Left lobe of liver (tissue), 2 donors: ENCODE measurements at places on chromosomes 5 and 9. TPM values are rescaled to one million over a fixed set of nuclear protein-coding genes. Genes with fewer than 3 reads are reported as not detected.

Gene SCGB3A2
- not detected for total RNA-seq

Gene TSSK1B
- not detected for total RNA-seq

Gene DDX4
- total RNA-seq = not detected

Gene GOLM1
- 5.7 TPM for total RNA-seq

Gene C8G
- 411 TPM for total RNA-seq

Gene SLC6A7
- not detected for total RNA-seq

Gene FGD3
- 2.3 TPM for total RNA-seq

Gene SHC3
- total RNA-seq = 0.10 TPM

Gene PDCD1LG2
- total RNA-seq = 0.73 TPM

Gene GPR150
- 0.23 TPM for total RNA-seq

Gene GCNT4
- 0.25 TPM for total RNA-seq

Gene MUSK
- total RNA-seq = not detected

Gene CHSY3
- 0.83 TPM for total RNA-seq

Gene DIRAS2
- 0.20 TPM for total RNA-seq

Gene THBS4
- total RNA-seq = 0.23 TPM

Gene CDC14B
- total RNA-seq = 29.0 TPM

DNA sequence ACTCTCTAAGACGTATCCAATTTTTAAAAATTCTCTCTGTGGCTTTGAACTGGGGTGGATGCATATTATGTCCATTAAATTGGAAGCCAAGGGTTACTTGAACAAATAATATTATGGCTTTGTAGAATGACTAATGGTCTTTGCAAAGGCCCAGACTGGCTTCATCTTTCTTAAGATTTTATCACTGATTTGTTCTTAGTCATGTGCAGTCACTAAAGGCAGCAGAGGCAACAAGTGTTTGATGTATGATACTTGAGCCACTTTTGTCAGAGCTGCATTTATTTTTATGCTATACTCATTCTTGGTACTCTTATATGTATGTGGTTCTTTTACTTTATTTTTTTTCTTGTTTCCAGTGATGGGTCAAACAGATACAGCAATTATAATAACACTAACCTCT is 152.2 kb downstream of the NR2F1-AS1 start:
- DNase-seq = no peak

GRCh38 chr5:31459594-31459993 is 72.3 kb downstream of the DROSHA start:
- DNase-seq = no peak

DNA sequence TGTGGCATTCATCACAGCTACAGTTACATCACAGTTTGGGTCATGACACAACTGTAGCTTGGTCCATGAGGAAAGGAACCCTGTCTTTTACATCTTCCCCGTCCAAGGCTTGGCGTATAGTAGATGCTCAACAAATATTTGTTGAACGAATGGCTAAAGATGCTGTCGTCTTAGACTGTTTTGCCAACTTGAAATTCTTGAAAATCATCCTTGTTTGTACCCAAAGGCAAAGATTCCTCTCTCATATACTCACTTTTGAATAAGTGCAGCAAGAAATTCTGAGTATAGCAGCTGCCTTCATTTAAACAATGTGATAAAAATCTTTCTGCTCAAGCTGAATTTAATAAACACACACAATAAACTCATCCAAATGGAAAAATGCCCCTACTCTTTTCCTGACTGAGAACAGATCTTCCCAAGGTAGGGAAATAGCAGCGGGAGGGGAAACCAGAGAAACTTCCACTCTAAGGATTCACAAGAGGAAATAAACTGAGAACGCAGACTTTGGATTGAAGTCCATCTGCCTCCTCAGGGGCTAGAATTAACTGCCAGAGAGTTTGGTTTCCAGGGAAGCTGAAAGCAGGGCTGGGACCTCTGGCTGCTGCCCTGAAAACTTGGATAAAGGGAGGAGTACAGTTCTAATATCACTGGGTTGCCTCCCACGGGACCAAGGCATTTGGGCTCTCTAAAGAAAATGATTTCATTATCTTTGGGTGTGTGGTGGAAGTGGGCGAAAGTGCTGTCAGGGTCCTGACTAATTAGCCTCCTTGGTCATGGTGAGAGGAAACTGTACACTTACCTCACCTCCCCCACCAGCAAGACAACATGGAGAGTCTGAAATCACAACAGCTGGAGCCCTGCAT is 99.1 kb downstream of the DPYSL3 start:
- DNase-seq = no peak

DNA sequence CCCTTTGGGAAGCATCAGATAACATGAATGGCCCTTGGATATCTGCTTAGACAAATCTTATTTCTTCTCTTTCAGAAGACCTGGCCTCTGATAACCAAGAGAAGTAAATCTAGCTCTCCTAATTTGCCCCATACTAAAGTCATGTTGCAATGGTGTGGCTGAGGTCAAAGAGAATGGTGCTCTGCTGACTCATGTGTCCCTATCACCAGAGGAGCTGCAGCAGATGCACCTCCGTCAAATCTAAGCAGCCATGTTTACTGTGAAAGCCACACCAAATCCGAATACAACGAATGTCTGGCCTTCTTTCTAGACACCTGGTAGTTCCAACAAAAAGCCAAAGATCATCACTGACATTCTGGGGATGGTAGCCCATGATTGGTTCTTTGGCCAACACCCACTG is 23.2 kb downstream of the RETREG1 start:
- DNase-seq = no peak

GRCh38 chr9:97425973-97426336 is 14.1 kb downstream of the TDRD7 start:
- DNase-seq = no peak

DNA sequence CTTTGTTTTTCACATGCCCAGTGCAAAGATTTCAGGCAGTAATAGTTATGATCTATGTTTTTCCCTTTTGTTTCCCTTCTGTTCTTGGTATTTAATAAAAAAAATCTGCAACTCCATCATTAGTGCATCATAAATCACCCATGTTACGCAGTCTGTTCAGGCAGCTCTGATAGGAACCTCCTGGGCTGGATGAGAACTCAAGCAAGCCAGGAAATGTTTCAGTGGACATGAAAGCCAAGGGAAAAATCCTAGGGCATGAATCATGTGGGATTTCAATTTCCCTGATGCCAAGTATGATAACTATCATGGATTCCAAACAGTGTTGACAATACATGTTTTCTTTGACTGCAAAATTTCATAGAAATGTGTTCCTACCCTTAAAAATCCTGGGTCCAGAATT is 119.7 kb upstream of the TARS1 start:
- no peak for DNase-seq

DNA sequence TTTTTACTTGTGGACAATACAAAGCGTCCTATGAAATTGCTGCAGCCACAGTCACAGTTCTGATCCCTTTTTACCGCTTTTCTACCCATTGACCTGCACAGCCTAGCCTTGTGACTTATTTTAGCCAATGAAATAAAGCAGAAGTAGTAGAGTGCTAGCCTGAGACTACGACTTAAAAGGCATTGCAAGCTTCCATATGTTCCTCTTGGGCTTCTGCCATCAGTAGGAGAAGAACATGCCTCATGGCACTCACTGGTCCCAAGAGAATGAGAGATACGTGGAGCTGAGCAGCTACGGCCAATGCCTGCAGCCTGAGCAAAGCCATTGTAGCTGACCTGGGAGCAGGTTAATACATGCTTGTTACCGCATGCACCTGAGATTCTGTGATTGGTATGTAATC is 416.6 kb upstream of the CLINT1 start:
- DNase-seq = no peak

- DNase-seq = no peak
Observed at GRCh38 chr5:40672425-40672824, 7.3 kb upstream of the PTGER4 start.

DNA sequence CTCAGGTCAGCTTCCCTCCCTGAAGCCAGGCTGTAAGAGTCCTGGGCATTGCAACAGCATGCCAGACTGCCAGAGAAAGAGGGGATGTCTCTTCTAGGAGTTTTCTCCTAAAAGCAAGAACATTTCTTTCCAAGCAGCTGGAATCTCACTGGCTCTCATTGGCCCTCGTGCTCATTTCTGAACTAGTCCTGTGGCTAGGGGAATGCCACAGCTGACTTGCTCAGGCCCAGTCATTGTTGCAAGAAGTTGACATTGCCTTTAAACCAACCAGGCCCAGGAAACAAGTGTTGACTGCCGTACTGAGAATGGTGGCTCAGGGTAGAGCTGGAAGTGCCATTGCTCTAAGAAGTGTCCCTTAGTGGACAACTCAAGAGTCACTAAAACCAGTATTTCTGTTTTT is 15.0 kb upstream of the CEP120 start:
- no peak for DNase-seq

GRCh38 chr9:111258209-111258874 is 71.7 kb downstream of the OR2K2 start:
- DNase-seq = no peak

- DNase-seq = no peak
Observed at GRCh38 chr5:28234356-28234968, 1196.1 kb upstream of the CDH9 start.

DNA sequence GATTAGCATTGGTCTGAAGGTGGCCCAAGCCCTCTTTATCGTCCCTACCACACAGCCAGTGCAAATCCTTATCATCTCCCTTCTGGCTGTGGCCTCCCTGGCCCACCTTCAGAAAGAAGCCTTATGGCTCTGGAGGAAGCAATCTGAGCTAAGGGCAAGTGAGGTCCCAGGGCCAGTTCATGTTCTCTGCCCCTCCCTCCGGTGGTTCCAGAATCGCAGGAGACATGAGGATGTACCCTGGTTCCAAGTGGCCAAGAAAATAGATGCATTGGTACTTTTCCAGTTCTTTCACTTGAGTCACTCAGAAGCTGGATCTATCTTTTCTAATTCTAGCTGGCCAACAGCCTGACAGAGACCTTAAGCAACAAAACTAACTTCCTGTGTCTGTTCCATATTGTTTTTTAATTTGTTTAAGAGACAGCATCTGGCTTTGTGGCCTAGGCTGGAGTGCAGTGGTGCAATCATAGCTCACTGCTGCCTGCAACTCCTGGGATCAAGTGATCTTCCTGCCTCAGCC is 60.7 kb downstream of the LHFPL2 start:
- DNase-seq = no peak

- DNase-seq = no peak
Observed at GRCh38 chr5:74156728-74157383, 483.7 kb downstream of the ENC1 start.

GRCh38 chr9:106697750-106698502 is 165.0 kb upstream of the ZNF462 start:
- peak; percentile 43 for DNase-seq

DNA sequence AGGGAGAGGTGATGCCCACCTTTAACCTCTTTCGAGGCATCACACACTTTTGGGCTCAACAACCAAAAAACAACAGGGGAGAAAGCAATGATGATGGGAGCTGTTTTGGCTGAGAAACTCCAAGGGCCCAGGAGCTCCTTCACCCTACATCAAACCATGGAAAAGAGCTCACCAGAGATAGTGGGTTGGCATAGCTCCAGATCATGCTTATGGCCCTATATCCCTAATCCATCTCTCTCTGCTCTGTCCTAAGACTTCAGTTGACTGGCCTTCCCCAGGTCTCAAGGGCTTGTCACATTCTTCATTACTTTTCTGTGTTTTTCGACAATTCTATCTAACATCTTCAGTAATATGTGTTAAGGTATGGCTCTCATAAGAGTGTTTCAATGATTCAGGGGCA is 5.7 kb upstream of the CTSL start:
- DNase-seq = no peak

- DNase-seq = no peak
Observed at GRCh38 chr9:9598723-9599122, 1014.1 kb downstream of the PTPRD start.

DNA sequence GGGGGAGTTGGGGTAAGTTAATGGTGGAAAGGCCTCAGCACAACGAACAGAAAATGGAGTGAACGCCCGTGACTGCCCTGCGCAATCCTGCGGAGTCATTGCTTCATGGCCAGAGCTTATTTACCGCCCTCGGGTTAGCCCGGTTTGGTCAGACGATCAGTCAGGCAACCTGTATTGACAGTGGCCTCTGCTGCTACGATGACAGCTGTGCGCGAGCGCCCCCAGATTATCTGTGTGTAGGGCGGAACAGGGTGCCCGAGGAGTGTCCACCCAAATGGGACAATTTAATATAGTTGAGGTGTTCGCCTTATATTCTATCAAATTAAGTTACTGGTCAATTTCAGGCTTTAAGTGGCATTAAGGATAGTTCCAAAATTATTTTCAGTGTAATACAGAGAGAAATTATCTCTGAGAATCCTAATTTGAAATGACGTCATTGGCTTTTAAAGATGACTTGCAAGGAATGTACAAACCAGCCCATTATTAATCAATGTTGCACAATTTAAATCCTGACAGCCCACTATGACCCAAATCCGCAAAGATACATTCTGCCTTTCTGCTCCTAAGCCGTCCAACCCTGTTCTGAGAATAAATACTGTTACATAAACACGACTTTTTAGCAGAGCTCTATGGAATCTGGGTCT is 879 bp upstream of the UBQLN1 start:
- DNase-seq = peak; percentile 84

DNA sequence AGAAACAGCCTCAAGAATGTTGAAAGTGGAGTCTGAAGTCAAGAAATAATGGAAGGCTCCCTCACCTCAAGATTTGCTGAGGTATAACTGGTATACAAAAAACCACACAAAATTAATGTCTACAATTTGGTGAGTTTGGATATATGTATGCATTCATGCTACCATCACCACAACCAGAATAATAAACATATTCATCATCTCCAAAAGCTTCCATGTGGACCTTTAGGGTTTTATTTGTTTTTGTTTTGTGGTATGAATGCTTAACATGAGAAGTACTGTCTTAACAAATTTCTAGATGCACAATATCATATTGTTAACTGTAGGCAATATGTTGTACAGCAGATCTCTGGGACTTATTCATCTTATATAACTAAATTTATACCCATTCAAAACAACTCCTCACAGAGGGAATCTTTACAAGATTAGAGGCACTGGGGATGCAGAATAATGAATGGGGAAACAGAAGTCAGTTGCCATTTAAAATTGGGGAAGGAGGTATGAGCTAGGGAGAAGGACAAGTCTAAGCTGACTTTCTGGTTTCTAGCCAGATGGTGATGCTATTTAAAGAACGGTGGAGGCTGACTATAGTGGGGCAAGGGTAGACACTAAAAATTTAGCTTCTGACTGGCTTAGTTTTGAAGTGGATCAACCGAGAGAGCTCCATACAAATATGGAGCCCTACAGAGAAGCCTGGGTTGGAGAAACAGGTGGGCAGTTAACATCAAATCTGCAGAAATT is 213.9 kb downstream of the BNC2 start:
- no peak for DNase-seq

DNA sequence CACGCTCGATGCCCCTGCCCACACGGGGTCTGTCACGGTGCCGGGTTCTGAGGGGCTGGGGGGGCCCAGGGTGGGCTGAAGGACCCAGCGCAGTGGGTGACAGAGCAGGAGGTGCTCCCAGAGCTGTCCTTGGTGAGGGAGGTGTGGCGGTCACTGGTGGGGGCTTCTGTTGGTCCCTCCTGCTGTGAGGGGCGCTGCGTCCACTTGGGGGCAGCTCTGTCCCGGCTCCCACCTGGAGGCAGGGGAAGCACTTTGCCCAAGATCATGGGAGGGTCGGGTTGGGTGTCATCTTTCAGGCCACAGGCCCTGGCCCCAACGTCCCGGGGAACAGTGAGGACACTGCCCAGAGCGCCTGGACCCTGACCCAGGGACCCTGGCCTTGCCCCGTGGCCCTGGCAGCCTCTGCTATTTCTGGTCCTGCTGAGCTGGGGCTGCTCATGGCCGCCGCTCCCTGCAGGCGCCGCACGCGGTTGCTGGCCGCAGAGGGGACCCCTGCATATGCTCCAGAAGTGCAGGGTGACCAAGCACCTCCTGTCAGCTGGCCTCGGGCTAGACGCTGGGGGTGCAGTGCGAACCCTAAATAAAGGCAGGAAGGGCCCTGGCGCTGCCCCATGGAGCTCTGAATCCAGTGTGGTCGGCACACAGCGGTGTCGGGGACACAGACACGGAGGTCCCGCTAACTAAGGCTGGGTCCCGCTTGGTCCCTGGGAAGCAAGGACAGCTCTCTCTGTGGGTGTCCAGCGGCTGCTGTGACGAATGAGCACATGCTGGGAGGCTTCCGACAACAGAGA is 11.6 kb upstream of the RNU6ATAC start:
- DNase-seq = peak; percentile 95
